ENCODE measurements at places on chromosomes 1 and 21.
A peak's percentile ranks its signal among the peaks of the same experiment; 100 is the strongest.

- DNase-seq: no peak
Observed at GRCh38 chr1:185996211-185996610, 262.0 kb downstream of the HMCN1 start.

- DNase-seq: no peak
Observed at GRCh38 chr1:164701189-164701761, 142.3 kb downstream of the PBX1 start.

GRCh38 chr1:151060657-151061421 lies 642 bp downstream of the MLLT11 start:
- peak; percentile 33 for DNase-seq

- no peak for DNase-seq
Observed at GRCh38 chr1:186146974-186147373, 228.1 kb downstream of the TPR start.

GRCh38 chr1:201100169-201100930 lies 11.9 kb downstream of the CACNA1S start:
- no peak for DNase-seq
